Activated naive CD4-positive, alpha-beta T cell treated with anti-CD3 and anti-CD28 coated beads, Interleukin-2, amount 50 U/mL, for 72 hours (primary cell): ENCODE measurements at places on chromosomes 4 and X. TPM values are rescaled to one million over a fixed set of nuclear protein-coding genes. Genes with fewer than 3 reads are reported as not detected.

DNA sequence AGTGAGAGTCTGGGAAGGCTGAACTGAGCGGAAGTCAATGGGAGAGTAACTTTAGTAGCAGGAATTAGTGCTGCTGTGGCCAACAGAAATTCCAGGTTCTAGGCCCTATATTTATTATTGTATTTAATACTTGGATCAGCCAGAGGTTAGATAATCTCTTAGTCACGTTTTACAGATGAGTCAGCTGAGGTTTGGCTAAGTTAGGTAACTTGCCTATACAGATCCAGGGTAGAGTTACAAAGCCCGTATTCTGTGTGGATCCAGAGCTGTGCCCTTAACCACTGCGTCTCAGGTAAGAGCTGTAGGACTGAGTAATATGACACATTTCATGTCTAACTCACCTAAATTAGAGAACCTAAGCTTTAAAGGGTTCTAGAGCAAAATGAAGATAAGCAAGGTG lies 20.5 kb downstream of the PSMD10 start:
- no peak for DNase-seq

GRCh38 chr4:159035570-159035969 lies 67.3 kb upstream of the RAPGEF2 start:
- no peak for DNase-seq

DNA sequence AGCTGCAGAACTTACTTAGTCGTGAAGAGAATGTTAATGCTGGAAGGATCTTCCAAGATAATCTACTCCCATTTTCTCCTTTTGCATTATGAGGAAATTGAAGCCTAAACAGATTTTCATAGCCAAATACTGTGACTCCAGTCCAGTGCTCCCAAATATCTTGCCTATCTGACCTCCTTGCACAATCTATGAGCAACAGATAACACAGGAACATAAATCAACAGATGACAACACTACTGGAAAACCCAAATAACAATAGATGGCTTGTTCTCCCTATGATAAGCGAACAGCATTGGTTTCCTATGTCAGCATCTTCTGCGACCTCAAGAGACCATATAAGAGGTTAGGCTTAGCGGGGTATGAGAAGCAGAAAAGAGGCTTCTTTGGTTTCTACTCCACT lies 88.0 kb downstream of the CORIN start:
- no peak for DNase-seq

DNA sequence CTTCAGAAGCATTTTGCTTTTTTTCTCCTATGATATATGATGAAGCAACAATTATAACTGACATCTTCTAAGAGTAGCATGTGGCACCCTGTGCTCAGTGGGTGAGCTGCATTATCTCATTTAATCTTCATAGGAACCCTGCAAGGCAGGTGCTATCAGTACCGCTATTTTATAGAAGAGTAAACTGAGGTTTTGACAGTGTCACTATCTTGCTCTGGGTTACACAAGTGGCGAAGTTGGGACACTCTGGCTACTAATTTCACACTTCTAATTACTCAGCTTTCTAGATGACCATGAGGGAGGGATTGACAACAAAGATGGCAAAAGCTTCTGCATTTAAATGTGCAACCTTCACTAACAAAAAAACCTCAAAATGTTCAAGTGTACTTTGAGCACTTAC lies 76.9 kb upstream of the CAMK2D start:
- no peak for DNase-seq

DNA sequence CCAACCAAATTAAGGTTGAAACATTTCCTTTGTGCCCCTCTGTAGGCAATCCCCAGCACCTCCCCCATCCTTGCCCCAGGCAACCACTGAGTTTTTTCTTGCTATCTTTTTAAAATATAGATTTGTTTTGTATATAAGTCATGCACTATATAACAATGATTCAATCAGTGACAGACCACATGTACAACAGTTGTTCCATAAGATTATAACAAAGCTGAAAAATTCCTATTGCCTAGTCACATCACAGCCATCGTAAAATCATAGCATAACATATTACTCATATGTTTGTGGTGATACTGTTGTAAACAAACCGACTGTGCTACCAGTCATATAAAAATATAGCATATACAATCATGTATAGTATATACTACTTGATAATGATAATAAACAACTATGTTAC lies 211.9 kb upstream of the NRK start:
- no peak for DNase-seq

DNA sequence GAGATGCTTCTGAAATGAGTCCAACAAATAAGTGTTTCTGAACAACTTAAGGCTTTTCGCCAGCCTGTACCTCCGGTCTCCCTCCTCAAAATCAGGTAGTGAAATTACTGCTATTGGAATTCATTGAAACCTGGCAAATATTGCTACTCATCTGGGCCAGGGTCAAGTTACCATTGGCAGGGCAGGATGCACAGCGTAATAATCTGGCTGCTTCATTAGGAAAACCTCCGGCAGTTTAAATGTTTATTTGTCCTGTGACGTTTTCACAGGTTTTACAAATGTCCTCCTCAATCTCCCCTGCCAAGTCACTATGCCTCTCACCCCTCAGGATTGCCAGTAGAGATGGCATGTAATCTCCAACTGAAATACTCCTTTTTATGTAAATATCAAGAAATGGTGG lies 92.6 kb upstream of the KDR start:
- no peak for DNase-seq

- DNase-seq = peak; percentile 14
These were observed 66.3 kb downstream of the ZFYVE28 start for GRCh38 chr4:2352171-2352570.

DNA sequence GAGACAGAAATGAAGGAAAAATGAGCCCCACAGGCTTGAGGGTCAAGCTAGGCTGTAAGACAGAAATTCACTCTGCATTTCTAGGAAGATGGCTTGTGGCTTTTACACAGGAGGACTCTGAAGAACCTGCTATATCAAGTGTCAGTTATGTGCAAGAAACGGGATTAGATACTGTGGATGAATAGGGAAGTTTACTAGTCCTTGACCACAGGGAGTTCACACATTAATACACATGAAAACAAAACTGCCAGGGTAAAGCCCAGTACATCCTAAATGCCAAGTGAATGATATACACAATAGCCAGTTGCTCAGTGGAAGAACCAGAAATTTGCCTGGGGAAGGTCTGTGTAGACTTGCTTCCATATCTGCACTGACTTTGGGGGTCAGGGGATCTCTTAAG lies 53.5 kb downstream of the TMEM131L start:
- DNase-seq = no peak

DNA sequence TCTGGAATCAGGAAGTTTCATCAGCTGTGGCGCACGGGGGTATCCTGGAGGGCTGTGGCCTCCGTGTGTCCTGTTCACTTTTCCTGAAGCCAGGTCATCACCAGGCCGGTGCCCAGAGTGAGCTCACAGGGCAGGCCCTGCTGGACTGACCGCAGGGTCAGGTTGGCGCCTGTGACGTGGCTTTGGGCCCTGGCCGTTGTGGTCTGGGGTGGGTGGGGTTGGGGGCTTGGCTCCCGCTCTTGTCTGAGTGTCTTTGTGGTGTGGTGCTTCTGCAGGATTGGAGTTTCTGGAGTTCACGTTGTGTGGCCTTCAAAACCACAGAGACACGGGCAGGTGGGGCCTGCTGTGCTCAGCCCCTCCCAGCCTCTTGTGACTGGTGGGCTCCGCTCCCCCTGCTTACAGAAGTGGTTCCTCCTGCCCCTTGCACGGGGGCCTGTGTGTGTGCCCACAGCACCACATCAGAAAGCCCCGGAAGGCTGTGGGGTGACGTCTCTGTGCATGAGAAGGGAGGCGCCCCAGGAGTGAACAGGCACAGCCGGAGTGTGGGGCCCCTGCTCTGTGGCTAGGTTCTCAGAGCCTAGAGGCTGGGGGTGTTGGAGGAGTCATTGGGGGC lies 9.5 kb downstream of the RGS12 start:
- peak; percentile 60 for DNase-seq

DNA sequence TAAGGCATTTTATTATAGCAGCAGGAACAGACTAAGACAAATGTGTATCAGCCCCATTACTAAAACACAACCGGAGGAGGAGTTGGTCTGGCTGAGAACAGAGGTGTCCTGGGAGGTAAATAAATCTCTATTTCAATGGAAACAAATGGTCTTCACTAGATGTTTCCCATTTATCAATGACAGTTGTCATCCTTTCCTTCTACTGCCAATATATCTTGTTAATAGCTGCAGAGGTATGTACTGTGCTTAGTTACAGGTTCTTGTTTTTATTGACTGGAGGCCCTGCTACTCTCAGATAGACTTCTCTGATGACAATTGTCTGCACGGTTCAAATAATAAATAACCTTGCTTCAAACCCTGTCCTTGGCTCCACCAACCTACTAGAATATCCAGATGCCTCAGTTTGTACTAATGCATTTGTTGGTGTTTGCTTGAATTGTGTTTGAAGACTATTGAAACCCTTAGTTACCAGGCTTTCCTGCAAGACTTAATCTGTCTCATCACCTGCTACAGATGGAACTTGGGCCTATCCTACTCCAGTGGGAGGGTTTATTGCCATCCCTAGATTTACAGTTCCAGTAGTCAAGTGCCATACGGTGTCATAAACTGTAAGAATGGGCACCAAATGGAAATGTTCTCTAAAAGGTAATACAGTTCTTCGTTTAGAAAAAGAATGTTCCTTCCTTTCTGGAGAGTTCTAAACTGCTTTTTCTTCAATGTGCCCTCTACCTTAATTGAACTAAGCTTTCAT lies 29.8 kb upstream of the HPGDS start:
- DNase-seq = no peak

DNA sequence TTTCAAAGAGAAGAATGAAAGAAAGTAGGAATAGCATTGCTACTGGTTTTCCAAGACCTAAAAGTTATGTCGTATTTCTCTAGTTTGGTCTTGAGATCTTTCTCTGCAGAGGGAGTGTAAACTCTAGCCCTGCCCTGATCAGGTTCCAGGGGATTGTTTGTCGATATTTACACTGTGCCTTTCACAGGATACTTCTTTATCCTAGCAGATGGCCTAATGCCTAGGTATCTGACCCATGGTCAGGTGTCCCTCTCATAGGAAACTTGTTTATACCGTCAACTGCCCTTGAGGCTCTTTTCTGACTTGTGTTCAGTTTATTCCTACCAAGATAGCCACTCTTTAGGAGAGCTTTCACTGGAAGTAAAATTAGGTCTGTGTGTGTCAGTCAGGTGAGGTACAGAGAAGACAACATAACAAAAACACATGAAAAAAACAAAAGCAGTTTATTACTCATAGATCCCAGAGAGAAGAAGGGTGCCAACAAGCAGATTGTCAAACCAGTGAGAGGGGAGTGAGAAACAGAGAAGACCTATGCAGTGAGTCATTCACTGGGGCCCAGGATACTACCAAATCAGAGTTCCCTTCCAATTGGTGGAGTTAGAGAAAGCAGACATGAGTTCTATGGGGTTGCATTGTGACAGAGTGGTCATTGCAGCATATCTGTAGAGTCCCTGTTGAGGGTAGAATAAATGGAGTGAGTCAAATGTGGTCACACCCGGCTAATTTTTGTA lies 40.6 kb upstream of the THOC2 start:
- DNase-seq = no peak

DNA sequence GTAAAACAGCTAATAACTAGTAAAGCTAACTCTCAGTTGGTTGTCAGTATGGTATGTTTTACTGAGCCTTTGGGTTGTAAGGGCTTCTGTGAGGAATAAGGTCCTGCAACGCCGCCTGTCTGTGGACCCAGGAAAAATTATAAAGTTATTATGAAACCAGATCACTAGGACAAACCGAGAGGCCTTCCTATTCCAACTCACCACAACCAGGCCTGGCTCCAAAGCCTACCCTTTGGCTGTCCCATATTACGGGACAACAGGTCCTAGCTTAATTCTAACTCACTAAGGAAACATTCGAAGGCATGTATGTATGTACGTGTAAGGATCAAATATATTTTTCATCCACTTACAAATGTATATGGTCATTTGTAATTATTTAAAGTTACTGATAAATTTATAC lies 1.4 kb downstream of the ANKRD17 start:
- DNase-seq = peak; percentile 62

GRCh38 chrX:50448565-50448964 lies 22.1 kb downstream of the DGKK start:
- peak; percentile 16 for DNase-seq

DNA sequence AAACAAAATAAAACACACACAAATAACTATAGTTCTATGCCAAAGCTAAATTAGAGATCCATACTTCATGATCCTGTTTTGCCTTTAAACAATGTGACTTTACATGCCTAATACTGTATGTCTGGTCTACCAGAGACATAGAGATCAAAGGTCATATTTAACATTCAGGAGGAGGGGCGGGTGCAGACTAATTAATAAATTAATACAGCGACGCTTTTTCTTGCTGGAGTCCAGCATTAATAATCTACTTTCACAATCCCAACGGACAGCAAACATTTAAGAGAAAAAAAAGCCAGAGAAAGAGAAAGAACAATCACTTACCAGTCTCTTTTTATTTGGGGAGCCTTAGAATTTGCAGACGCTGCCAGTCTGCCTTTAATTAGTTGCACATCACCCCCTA lies 509 bp downstream of the CXXC4 start:
- no peak for DNase-seq

- DNase-seq = no peak
These were observed 188.4 kb upstream of the MAOA start for GRCh38 chrX:43467608-43468234.

DNA sequence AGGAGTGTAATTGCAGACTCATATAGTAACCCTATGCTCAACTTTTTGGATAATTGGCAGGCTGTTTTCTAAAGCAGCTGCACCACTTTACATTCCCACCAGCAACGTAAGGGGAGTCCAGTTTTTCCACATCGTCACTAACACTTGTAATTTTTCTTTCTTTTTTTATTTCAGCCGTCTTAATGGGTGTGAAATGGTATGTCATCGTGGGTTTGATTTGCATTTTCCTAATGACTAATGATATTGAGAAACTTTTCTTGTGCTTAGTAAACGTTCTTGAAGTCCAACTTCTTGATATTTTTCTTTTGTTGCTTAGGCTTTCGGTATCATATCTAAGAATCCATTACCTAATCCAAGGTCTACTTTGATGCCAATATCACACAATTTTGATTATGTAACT lies 95.3 kb upstream of the IL1RAPL1 start:
- DNase-seq = no peak

- no peak for DNase-seq
These were observed 80.1 kb downstream of the FAM184B start for GRCh38 chr4:17701138-17701839.

DNA sequence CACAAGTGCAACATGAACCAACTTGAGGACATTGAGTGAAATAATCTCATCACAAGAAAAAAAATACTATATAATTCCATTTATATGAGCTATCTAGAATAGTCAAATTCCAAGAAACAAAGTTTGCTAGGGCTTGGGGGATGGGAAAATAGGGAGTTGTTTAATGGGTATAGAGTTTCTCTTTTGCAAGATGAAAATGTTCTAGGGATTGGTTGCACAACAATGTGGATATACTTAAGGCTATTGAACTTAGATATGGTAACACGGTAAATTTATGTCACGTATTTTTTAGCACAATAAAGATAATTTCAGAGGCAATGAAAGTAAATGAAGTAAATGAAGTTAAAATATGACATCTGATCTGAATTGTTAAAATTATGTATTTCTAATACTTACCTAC lies 7.9 kb downstream of the MFSD8 start:
- no peak for DNase-seq

Gene C4orf36
- not detected for total RNA-seq

Gene AKAP14
- total RNA-seq = 0.66 TPM

Gene CENPI
- total RNA-seq = 25.4 TPM

Gene PNMA6F
- not detected for total RNA-seq

Gene SSX3
- total RNA-seq = not detected

Gene SNX25
- total RNA-seq = 9.8 TPM

Gene TASL
- 4.3 TPM for total RNA-seq

Gene PNCK
- 2.9 TPM for total RNA-seq

Gene TCEAL9
- total RNA-seq = 3.2 TPM

Gene GAB3
- total RNA-seq = 4.0 TPM

Gene TMLHE
- 15.6 TPM for total RNA-seq

Gene RBM47
- 0.59 TPM for total RNA-seq

Gene KLKB1
- not detected for total RNA-seq

Gene EDA2R
- total RNA-seq = 9.7 TPM

Gene ART3
- 0.82 TPM for total RNA-seq
